Mucosa of descending colon (tissue), 3 donors: ENCODE measurements at places on chromosomes 13 and 19. TPM values are rescaled to one million over a fixed set of nuclear protein-coding genes. Genes with fewer than 3 reads are reported as not detected.
A peak's percentile ranks its signal among the peaks of the same experiment; 100 is the strongest.

DNA sequence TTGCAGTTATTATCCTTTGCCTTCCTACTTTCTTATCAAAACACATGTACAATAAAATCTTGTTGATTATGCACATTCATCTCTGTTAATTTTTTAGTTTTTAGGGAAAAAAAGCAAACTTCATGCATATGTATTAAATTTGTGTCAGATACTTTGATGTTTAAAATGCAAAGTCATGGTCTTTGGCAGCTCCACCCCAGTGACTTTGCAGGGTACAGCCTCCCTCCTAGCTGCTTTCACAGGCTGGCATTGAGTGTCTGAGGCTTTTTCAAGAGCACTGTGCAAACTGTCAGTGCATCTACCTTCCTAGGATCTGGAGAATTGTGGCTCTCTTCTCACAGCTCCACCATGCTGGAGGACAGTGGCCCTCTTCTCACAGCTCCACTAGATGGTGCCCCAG is 1988.1 kb upstream of the PCDH20 start:
- no peak for DNase-seq

DNA sequence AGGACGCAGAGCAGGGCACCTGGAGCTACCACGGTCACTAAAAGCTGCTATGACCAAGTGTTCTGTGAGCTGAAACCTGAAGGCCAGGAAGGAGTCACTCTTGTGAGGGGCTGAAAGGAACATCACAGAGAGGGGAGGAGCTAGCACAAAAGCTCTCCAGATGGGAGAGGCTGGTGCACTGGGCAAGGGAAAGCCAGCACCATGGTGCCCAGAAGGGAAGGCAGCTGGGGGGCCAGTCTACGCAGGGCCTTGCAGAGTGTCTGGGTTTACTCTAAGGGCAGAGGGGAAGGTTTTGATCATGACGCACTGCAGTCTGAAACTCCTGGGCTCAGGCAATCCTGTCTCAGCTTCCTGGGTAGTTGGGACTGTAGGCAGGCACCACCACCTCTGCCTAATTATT is 4.1 kb upstream of the ZNF580 start:
- DNase-seq = peak; percentile 17

DNA sequence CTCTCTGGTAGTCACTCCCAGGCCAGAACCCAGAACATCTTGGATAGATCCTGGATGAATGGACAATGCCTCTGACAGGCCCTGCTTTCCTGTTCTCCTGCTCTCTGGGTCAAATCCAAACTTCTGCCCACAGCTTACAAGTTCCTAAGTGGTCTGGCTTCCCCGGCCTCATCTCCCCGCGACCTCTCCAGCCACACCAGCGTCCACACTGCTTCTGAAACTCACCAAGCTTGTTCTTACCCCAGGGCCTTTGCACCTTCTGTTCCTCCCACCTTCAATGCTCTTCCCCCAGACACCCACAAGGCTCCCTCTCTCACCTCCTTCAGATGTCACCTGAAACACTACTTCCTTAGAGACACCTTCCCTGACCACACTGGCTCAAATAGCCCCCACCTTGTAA is 3.5 kb downstream of the OLFM2 start:
- no peak for DNase-seq

GRCh38 chr19:5101871-5102270 is 133.0 kb downstream of the KDM4B start:
- DNase-seq = no peak

DNA sequence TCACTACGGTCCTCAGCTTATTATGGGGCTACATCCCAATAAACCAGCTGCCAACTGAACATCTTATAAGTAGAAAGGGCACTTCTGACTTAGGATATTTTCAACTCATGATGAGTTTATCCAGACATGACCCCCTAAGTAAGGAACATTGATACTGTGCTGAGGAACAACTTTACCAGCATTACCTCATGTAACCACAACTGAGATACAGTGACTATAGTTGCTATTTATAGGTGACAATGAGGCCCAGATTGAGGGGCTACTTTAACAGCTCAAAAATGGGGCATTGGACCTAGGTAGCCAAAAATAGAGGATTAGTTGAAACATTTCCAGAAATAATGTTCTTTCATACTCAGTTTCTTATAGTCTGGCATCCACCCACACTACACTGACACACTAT is 26.8 kb downstream of the SKA3 start:
- no peak for DNase-seq

DNA sequence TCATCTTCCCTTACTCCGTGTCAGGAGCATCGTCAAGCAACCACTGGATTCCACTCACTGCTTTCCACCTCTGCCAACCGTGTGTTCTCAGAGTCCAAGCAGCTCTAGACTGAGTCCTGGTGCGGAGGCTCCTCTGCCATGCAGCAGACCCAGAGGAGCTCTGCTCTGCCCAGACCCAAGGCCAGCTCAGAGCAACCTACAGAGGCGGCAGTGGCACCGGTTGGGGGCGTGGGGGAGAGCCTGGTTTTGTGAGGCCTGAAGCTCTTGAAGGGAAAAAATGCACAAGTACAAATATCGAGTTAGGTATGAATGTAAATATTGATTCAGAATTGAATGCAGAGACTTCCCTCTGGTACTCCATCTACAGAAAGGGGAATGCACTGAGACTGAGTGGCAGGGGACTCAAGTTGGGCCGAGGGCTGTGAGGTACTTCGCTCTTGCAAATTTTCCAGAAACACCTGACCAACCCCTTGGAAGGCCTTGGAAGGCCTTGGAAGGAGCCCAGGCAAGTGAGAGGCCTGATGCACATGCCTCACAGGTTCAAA is 46.7 kb downstream of the GJA3 start:
- no peak for DNase-seq

DNA sequence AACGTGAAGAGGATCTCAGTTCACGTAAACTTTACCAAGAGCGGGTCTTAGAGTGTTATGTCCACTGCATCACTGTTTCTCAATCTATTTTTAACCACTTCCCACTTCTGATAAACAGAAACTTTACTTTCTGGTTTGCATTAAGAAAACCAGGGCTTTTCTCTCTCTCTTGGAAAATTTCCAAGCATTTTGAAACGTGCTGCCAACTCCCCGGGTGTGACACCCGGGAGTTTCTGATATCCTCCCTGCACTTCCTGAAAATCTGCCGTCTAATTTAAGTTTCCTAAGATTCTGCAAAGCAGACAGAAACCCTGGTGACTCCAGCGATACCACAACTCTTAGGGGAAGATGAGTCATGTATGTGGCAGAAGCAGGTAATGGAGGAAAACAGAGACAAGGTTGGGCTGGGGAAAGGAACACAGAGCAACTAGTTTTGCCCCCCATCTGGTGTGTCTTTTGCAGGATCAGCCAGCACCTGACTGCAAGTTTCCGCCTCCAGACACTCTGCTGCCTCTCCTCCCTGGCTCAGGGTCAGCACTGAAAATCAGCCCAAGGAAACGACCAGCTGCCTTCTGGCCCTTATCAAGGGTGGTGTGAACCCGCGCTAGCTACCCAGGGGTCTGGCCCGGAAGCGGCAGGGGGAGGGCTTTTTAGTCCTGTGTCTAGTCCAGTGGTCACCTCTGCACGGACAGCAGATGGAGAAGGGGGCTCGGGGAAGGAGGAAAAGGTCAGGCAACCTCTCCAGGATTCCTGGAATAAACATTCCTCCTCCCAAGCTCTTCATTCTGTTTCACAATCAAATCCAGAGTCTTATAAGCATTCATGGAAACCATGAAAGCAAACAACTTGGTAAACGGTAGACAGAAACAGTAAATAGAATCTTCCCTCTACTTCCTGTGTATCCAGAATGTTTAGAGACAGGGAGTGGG is 11.3 kb upstream of the FFAR2 start:
- DNase-seq = peak; percentile 59

DNA sequence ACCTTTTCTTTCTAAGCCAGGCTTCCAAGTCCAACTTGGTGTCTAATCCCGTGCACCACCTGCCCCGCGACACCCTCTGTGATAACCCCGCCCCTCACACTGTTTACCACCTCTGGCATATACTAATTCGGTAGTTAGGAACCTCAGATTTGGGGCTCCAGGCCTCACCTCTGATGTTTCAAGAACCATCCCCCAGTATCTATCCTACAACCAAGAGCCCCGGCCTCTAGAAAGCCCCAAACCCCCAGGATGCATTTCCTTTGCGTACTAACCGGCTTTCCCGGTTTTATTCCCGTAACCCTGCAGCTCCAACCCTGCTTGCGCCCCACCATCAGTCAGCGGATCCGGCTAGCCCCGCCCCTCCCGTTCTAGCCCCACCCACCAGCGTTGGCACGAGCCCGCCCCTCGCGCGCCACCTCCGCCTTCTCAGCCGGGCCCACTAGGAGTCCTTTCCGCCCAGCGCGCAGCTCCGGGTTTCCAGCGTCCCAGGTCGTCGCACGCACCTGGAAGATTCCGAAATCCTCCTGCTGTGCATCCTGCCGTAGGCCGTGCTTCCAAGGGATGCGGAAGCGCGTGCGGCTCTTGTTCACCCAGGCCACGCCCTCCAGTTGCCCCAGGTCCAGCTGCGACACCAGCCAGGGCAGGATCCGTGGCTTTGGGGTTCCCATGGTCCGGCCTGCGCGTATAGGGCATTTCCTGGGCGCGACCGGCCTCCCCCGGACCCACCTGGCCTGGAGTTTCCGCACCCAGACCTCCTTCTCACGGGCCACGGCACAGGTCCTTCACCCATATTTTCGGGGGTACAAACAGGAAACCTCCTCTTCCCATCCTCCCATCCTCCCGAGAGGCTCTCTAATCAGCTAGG is 1.3 kb downstream of the IRF3 start:
- peak; percentile 96 for DNase-seq

GRCh38 chr13:65594298-65594781 is 1635.8 kb downstream of the PCDH9 start:
- no peak for DNase-seq

- DNase-seq = no peak
Measured at GRCh38 chr13:31965361-31966066, 66.1 kb upstream of the FRY start.

GRCh38 chr19:1151917-1152587 is 22.0 kb downstream of the SBNO2 start:
- DNase-seq = no peak

DNA sequence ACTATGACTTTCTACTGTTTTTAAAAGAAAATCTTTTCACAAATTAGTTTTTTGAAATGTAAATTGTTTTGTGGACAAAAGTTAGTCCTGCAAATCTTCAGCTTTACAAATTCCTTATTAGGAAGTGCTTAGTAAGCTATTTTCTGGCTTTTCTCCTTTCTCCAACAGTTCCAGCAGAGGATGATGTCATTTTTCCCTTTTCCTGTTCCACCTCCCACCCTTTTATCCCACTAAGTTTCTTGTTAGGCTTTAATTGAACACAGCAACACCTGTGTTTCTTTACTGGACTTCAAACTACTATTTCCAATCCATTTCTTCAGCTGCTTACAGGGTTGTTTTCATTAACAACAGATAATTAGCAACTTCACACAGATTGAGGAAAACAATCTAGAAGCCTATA is 389.2 kb downstream of the NDFIP2 start:
- DNase-seq = no peak

- no peak for DNase-seq
Measured at GRCh38 chr13:20398459-20398858, 127.2 kb downstream of the CRYL1 start.

DNA sequence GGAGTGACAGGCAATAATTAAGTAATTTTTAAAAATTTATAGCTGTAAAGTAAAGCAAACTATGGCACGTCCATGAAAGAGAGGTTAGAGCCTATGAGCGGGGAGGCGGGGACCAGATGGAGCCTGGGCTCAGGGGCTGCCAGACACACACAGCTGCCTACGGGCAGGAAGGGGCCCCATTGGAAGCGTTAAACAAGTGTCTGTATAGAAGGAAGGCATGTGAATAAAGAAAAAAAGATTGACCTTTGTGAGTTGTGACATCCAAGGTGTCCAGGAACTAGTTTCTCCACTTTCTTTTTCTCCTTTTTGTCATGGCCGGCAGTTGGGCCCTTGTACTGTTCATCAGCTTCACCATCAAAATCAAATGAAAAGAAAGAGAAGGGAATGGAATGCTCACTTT is 56.8 kb downstream of the LRCH1 start:
- no peak for DNase-seq

GRCh38 chr13:50711996-50712395 is 131.5 kb downstream of the DLEU7 start:
- DNase-seq = no peak

DNA sequence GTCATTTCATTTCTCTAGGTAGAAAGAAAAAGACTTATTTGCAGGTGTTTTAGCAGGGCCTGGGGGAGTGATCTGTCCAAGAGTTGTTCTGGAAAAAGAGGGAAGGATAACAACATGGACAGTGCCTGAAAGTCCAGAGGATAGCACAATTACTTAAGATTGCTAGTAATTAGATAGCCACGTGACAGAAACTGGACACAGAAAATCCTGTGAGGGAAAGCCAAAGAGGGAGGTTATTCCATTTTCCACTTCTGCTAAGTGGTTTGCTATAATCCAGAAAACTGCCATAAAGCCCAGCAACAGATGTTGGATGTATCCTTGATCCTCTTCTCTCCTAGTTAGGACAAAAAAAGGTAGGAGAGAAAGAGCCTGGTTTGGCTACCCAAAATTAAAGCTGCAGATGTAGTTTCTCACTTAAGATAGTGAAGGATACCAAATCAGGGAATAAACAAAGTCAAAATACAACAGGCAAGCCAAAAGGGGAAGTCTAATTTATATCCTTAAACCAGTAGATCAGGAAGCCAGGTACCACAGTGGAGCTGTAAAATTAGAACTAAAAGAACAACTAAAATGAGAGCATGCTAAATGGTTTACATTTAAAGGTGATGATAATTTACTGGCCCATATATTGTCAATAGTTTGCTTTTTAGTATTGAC is 140.2 kb downstream of the VWA8 start:
- DNase-seq = no peak

DNA sequence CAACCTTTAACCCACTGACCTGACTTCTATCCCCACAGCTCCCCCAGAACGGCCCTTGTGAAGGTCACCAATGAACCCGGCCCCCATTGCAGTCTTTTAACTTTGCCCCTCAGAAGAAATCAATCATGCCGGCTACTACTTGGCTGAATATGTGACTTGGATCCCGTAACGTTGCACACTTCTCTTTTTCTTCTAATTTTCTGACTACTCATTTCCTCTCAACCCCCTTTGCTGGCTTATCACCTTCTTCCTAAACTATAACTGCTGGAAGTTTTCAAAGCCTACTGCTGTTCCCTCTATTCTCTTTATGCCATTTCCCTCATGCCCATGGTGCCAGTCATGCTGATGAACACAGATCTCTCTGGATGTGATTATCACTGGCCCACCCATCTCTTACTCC is 367.6 kb downstream of the DNAJC15 start:
- no peak for DNase-seq

GRCh38 chr13:25778808-25779305 is 273.0 kb downstream of the SHISA2 start:
- no peak for DNase-seq

GRCh38 chr13:40207001-40207478 is 459.4 kb downstream of the FOXO1 start:
- no peak for DNase-seq

Gene MYH14
- 606 TPM for total RNA-seq

Gene GGACT
- total RNA-seq = 4.8 TPM

Gene HS6ST3
- total RNA-seq = 0.89 TPM

Gene IGFL4
- total RNA-seq = not detected

Gene AZU1
- 0.25 TPM for total RNA-seq

Gene ZNF544
- 27.6 TPM for total RNA-seq

Gene LIN7B
- total RNA-seq = 7.2 TPM

Gene FUT3
- 128 TPM for total RNA-seq

Gene TNFRSF19
- 3.8 TPM for total RNA-seq

Gene MZT1
- 5.7 TPM for total RNA-seq

Gene CLDN10
- 0.43 TPM for total RNA-seq

Gene MRPL57
- 11.9 TPM for total RNA-seq

Gene TLE6
- 4.1 TPM for total RNA-seq

Gene SMAD9
- 9.0 TPM for total RNA-seq

Gene CPAMD8
- total RNA-seq = 3.1 TPM
